ENCODE measurements at places on chromosomes 3 and 15.
A peak's percentile ranks its signal among the peaks of the same experiment; 100 is the strongest.

DNA sequence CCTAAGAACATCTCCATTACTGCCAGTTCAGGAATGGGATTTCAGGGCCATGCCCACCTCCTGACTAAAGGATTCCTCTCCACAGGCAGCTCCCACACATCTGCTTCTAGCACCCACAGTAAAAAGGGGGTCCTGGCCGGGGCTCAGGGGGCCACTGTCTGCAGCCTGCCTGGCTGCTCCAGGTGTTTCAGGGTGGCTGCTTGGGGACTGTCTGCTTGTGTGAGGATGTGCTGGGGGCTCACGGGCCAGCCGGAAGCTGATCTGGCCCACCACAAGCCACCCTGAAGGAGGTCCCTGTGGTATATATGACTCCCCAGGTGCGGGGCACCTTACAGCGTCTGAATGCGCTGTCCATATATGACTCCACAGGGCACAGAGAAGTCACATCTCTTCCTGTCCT lies 135.4 kb downstream of the NSMCE3 start:
- DNase-seq = no peak

GRCh38 chr15:65249641-65250040 lies 37.0 kb downstream of the PARP16 start:
- no peak for DNase-seq

DNA sequence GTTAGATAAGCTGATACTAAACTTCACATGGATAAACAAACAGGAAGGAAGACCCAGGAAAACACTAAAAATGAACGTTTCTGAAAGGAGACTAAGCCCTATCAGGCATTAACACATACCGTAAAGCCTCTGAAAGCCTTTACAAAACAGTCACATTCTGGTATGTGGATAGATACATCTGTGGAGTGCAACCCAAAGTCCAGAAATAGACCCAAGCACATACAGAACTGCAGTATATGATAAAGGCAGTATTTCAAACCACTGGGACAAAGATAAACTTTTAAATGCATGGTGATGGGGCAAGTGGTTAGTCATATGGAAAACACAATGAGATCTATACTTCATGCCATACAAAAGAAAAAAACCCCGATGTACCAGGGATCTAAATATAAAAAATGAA lies 26.0 kb downstream of the DCBLD2 start:
- DNase-seq = no peak

DNA sequence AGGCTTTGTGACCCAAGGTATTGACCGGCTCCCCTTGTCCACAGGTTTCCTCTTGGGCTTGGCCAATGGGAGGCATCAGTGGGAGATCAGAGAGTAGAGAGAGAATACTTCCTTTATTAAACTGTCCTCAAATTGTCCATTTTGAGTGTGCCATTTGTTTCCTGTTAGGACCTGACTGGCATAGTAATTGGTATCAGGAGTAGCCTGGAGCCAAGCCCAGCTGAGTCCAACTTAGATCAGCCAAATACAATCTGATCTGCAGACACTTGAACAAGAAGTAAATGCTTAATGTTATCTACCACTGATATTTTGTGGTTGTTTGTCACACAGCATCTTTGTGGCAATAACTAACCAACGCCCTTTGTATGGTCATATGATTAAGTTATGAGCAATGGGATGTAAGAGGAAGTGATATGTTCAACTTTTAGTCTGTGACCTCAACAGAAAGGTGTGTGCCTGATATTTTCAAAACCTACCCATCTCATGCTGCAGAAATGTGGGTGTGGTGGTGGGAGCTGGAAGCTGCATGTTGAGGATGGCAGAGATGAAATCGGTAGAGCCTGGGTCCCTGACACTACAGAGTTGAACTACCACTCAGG lies 13.3 kb downstream of the MYD88 start:
- no peak for DNase-seq

GRCh38 chr3:30607032-30607833 lies 832 bp downstream of the TGFBR2 start:
- peak; percentile 74 for DNase-seq

DNA sequence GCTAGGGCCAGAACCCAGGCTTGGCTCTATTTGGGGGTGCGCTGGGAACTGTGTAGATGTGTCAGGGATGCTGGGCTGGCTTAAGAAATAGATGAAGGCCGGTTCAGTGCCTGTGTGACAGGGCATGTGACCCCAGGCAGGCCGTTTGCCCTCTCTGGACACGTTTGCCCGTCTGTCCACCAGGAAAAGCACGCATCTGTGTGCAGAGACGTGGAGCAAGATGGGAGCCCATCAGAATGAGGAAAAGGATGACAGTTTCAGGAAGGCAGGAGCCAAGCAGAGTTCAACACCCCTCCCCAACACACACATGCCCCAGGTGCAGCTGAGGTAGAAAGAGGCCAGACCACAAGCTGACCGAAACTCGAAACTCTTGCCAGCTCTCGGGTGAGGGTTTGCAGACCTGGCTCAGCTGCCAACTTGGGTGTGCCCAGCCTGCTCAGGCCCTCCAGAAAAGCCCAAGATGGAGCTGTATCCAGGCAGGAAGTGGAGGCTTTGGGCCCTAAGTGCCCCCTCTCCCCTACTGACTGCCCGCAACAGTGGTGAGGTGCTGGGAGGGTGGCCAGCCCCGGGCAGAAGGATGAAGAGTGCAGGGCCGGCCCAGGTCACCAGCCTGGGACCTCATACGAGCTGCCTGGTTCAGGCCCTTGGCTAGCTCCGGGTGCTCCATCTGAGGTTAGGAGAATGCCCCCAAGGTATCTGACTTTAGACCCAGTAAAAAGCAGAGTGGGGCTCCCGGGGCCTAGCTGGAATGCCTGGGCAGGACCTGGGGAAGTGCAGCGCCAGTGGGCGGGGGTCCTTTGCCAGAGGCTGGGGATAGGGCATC lies 10.2 kb upstream of the MESP1 start:
- no peak for DNase-seq

GRCh38 chr3:151331696-151332095 lies 2.3 kb upstream of the P2RY13 start:
- no peak for DNase-seq

- DNase-seq = no peak
Measured at GRCh38 chr3:157242836-157243235, 82.9 kb upstream of the CCNL1 start.

- no peak for DNase-seq
Measured at GRCh38 chr3:115403786-115404185, 219.5 kb upstream of the GAP43 start.

GRCh38 chr3:143124601-143125520 lies 5.3 kb downstream of the CHST2 start:
- DNase-seq = no peak

DNA sequence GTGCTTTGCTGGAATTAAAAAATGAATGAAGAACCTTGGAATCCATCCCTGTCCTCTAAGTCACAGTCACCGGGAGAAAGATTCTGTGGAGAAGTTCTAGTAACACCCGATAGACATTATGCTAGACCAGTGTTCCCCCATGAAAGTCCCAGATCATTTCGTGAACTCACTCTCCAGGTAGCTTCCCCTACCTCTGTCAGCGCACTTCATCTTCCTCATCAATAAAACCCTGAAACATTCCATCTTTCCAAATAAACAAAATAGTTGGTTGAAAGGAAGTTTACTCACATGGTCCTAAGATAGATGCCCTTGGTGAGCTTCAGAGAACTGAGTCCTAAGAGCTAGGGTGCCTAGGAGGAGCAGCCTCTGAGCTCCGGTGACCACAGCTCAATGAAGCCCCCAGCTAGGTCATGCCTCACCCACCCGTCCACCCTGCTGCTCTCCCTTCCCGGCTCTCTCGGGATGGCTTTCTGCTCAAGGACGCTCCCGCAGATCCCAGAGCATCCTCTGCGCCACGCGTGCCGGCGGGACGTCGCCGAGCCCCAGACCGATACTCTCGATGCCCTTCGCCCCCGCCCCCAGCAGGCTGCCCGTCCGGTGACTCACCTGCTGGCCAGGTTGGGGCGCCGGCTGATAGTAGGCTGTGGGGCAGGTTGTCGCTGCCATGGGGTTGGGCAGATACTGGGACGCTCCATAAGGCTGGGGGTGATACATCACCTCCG lies 776 bp downstream of the VGLL3 start:
- DNase-seq = no peak

DNA sequence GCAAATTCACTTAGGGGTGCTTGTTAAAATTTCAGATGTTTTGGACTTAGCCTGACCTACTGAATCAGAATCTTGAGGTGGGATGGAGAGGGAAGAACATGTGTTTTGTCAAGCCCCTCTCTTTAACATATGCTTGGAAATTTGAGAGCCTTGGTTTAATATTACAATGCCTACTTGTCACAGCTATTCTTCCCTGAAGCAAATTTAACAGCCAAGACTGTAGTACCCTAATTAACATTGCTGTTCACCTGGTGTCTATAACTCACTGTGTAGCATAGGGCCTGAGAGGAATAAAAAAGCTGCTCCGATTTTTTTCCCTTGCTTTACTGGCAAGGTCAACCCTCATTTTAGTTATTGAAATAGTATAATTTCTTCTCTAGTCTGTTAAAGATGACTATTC lies 880.1 kb downstream of the CADM2 start:
- no peak for DNase-seq

- DNase-seq = no peak
Measured at GRCh38 chr15:55588815-55589115, 620 bp upstream of the PYGO1 start.

GRCh38 chr15:38624244-38625205 lies 59.9 kb upstream of the RASGRP1 start:
- no peak for DNase-seq

GRCh38 chr15:80820092-80820491 lies 40.9 kb downstream of the CEMIP start:
- no peak for DNase-seq

DNA sequence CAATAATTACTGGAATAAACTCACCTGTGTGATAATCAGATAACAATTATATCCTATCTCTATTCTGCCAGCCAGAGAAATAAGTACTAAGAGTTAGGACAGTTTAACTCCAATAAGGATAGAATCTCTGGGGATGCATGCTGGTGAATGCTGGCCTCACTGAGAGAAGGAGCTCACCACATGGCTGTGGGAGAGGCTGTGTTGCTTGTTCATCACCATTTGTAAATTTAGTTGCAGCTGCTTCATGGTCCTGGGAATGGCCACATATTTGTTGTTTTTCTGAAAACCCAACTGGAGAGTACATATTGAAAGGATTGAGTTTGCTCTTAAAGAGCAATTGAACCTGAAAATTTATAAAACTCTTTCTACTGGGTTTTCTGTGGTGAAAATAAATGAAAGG lies 207.3 kb downstream of the NECTIN3 start:
- no peak for DNase-seq

- no peak for DNase-seq
Measured at GRCh38 chr3:42001777-42002176, 39.9 kb upstream of the ULK4 start.

- DNase-seq = no peak
Measured at GRCh38 chr15:68418611-68419161, 13.3 kb downstream of the ITGA11 start.

- DNase-seq = peak; percentile 59
Measured at GRCh38 chr3:51955893-51956770, 951 bp downstream of the GPR62 start.

DNA sequence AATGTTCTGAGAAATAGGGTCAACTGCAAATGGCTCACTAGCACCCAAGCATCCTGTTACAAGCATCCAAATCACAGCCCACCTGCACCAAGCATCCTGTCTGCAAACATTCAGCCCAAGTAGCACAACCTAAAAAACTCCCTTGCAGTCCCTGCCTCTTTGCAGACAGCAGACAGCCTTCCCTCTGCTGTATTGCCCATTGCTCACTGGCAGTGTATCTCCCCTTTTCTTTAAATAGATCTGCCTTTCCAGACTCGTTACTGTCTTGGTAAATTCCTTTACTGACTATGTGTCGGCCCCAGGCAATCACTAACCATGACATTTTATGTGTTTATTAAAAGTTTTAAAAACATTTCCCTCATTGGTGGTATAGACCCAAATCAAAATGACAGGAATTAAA lies 155.4 kb downstream of the ADAMTSL3 start:
- DNase-seq = no peak

DNA sequence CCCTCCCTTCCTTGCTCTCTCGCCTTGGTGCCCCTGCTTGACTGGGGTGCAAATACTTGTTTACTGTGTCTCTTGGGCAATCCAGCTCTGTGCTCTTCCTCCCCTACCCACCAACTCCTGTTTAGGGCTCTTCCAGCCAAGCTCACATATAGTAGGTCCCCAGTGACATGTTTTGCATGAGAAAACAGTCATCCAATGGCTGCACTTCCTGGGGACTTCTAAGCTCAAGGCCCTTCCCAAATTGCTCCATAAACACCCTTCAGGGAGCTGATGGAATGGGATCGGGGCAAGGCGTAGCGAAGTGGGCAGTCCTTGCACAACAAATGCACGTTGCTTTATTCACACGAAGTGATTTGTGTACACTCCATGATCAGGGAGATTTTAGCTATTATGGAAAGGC lies 9.4 kb upstream of the COPG1 start:
- no peak for DNase-seq

GRCh38 chr3:38036906-38037305 lies 2.1 kb upstream of the DLEC1 start:
- DNase-seq = no peak

DNA sequence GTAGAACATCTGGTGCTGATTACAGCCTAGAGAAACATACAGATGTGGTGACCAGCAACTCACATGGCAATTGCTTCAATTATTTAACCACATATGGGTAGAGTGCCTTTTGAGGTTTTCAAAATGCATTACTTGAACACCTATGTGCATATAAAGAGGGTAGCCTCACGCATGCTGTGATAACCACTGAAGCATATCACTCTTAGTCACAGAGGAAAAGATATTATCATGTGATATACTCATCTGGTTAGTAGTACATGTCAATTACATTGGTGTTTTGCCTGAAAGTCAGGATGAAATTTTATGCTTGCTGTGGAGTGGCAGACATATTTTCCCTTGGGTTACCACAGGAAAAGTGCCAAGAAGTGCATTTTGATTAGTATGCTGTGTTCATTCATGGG lies 459.3 kb upstream of the AGTR1 start:
- DNase-seq = no peak

- peak; percentile 72 for DNase-seq
Measured at GRCh38 chr3:101849714-101850245, 466 bp downstream of the NFKBIZ start.

GRCh38 chr3:63753567-63753966 lies 65.5 kb upstream of the C3orf49 start:
- DNase-seq = no peak

GRCh38 chr15:60758961-60759729 lies 280.2 kb upstream of the ICE2 start:
- DNase-seq = no peak

GRCh38 chr15:52112203-52112750 lies 298 bp downstream of the BCL2L10 start:
- peak; percentile 64 for DNase-seq

DNA sequence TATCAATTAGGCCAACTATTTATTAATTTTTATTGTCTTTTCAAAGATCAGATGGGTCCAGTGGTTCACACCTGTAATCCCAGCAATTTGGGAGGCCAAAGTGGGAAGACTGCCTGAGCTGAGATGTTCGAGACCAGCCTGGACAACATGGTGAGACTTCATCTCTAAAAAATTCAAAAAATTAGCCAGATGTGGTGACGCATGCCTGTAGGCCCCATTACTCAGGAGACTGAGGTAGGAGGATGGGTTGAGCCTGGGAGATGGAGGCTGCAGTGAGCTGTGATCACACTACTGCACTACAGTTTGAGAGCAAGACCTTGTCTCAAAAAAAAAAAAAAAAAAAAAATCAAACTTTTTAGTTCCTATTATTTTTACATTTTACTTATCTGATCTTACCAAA lies 8.2 kb downstream of the AP3S2 start:
- no peak for DNase-seq

GRCh38 chr3:195407531-195408409 lies 35.0 kb downstream of the ACAP2 start:
- no peak for DNase-seq
